ENCODE measurements at places on chromosomes 1 and 21.
A peak's percentile ranks its signal among the peaks of the same experiment; 100 is the strongest.

- DNase-seq: no peak
Observed at GRCh38 chr1:175536369-175536768, 207.0 kb downstream of the TNR start.

DNA sequence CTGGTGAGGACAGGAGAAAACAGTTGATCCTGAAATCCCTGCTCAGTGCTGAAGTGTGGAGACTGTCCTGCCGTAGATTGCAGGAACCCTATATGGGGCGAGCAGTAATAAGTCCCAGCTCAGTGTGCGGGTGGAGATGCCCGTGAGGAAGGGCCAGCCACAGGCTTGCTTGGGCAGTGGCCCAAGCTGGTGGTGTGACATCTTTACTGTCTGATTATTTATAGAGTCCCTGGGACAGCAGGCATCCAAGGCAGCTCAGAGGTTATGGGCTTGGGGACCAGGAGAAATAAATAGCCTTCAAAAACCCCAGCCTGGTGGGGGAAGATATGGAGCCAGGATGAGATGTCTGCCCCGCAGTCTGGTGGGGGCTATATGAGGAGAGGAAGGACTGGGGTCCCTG lies 170.7 kb upstream of the POU3F1 start:
- no peak for DNase-seq

- DNase-seq: no peak
Observed at GRCh38 chr1:20662110-20662475, 924 bp upstream of the DDOST start.

GRCh38 chr1:213761845-213762407 lies 225.8 kb upstream of the PROX1 start:
- DNase-seq: no peak

- DNase-seq: no peak
Observed at GRCh38 chr1:222788402-222789156, 26.3 kb upstream of the DISP1 start.

- no peak for DNase-seq
Observed at GRCh38 chr1:14653461-14653960, 55.0 kb downstream of the KAZN start.

DNA sequence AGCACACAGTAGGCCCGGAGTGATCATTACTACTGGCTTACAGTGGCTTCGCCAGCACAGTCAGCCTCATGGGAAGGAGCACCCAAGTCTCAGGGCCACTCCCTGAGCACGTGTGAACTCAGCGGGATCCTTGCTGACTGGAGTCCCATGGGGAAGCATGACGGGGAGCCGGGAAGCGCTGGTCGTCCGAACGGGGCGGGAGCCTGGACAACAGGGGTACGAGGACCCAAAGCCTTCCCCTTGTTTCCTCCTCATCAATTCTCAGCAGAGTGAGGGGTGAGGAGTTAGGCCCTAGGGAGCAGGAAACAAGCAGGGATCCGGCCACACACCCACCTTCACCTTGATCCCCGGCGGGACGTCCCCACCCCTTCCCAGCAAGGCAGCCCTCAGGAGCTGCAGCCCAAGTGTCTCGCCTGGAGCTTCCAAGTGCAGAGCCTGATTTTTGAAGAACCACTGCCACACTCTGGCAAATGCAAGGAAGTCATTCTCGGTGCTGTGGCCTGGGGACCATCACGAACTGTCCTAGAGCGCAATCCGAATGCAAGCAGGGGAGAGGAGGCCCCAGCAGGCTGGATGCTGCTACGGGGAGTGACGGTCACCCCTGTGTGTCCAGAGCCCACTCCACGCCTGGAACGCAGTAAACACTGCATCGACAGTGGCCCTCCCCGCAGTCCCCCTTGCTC lies 35.5 kb downstream of the TOMM20 start:
- no peak for DNase-seq

DNA sequence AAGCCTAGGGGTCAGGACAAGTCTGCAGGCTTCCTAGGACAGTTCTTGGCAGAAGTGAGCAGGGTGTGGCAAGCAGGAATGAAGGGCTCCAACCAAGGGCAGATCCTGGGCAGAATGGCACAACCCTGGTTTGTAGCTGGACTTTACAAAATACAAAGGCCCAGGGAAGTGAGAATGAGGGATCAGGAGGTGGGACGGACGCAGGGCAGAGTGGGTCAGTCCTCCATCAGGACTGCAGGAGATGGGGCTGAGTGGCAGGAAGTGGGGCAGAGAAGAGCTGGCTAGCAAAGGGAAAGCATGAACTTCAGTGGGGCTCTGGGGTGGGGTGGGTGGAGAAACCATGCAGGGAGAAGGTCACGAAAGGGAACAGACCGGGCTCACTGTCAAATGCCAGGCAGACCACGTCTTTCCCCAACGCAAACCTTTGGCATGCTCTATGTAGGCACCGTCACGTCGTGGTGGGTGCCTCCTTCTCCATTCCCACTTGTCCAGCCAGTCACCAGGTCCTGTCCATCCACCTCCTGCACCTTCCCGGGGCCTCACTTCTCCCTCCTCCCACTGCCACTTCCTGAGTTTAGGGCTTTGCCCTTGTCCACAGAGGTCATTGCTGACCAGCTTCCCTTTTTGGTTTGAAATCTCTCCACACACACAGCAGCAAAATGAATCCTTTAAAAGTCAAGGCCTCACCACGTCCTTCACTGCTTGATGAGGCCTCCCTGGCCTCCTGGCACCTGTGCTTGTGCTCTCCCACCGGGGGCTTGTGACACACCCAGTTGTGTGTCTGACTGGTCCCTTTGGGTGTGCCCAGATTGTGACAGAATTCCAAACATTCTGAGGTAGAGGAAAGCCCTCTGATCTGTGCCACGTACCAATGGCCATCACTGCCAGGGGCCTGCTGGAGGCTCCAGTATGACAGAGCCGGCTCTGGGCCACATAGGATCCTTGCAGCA lies 8.7 kb upstream of the CLDN19 start:
- no peak for DNase-seq

DNA sequence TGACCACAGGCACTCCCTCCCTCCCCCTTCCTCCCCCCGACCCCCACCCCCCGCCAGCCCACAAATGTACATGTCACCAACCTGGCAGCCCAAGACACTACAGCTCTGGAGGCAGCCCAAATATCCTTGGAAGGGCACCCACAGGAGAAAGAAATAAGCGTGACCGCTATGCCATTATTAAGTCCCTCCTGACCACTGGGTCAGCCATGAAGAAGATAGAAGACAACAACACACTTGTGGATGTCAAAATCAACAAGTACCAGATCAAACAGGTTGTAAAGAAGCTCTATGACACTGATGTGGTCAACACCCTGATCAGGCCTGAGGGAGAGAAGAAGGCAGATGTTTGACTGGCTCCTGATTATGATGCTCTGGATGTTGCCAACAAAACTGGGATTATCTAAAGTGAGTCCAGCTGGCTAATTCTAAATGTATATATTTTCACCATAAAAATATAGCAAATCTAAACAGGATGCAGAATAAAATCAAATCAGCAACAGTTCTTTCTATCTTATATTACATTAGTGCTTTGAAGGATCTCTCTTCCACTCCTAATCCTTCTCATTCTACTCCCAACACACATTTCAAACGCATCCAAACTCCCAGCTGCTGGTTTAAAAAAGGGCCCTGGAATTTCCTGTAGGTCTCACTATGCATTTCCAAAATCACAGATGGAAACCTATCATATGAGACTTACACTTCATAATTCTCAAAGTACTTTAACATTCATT lies 77.4 kb upstream of the SLFNL1 start:
- DNase-seq: no peak

- peak; percentile 3 for DNase-seq
Observed at GRCh38 chr1:72037745-72038343, 244.5 kb downstream of the NEGR1 start.

DNA sequence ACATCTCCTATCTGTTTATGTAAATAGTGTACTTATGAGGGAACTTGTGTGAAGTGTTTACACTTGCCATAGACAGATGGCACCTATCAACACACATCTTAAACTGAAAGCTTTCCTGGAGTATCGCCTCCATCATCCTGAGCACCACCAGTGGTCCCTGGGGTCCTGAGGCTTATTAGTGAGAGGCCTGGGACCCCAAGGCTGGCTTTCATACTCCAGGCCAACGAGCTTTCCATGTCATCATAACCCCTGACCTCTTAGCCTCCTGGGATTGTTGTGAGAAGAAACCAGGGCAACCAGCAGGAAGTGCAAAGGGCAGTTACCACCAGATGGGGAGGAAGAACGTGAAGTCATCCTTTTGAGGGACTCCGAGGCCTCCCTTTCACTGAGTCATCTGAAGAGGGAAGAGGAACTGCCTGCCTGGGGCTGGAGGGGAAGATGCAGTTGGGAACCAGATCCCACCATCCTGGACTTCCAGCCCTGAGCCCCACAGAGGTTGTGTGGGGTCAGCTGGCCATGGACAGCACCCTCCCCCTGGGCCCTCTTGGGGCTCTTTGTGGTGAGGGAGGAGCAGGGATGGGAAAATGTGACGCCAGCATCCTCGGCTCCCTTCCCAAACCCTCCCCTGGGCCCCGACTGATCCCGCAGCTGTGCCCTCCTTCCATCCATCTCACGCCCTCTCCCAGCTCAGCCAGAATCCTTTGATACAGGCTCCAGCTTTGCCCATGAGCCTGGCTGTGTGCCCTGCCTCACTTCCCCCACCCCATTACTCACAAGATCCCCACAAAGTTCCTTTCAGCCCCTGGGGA lies 5.8 kb downstream of the INKA2 start:
- DNase-seq: no peak

DNA sequence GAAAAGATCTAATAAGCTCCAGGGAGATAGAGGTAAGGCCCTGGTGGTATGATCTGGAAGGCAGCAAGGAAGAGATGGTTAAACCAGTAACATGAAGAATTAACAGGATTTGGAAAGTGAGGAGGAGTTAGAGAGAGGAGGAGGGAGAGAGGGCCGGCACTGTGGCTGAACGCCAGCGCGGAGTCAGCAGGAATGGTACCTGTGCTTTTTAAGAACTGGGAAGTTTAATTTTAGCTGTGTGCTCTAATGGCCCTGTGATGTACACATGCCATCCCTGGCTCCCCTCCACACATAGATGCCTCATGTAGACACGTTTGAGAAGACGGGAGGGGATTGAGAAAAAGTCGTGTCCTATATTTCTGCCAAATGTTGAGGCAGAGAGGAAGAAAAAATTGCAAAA lies 13.8 kb upstream of the AVPR1B start:
- no peak for DNase-seq

DNA sequence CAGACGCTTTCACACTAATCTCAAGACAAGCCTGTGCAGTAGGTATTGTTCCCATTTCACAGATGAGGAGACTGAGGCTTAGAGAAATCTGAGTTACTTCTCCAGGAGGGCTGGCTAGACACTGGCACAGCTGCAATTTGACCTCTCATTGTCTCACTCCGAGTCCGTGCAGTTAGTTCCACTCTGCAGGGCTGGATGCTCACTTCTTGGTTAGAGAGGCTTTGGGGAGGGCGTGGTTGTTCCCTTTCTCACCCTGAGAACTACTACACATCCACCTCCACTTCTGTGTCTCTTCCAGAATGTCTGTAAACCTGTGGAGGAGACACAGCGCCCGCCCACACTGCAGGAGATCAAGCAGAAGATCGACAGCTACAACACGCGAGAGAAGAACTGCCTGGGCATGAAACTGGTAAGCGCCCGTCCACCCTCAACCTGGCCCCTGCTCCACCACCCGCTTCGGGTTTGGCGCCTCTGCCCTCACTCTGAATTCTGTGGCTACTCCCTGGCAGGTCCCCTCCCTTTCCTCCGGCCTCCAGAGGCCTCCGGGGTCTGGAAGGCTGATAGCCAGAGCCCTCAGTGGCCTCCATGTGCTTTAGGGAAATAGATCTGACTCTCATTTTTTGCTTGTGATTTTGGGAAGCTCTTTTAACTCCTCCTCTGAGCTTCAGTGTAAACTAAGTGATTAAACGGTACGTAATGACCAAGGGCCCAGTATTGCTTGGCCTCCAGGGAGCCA lies 29.1 kb downstream of the EIF2D start:
- no peak for DNase-seq

GRCh38 chr1:95236784-95237575 lies 3.0 kb downstream of the RWDD3 start:
- no peak for DNase-seq

GRCh38 chr1:165616987-165617546 lies 14.0 kb upstream of the MGST3 start:
- DNase-seq: no peak

DNA sequence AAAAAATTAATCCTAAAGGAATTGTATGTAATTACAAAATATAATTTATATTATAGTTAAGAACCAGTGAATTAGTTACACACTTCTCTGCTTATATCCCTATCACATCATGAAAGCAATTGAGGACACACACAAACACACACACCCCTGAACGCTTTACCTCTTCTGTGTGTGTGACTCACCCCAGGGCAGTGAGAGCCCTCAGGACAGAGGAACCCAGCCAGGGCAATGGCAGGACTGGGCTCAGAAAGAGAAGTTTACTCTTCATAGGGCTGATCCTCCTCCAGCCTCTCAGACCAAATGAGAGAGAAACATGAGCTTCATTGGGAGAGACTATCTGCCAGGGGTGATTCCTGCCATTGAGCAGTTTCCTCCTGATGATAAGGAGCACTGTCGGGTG lies 38.1 kb downstream of the SLC44A3 start:
- DNase-seq: no peak

GRCh38 chr1:230108580-230108979 lies 41.5 kb downstream of the GALNT2 start:
- DNase-seq: no peak

GRCh38 chr1:173823781-173824314 lies 625 bp upstream of the DARS2 start:
- peak; percentile 7 for DNase-seq

GRCh38 chr1:202501281-202501680 lies 152.8 kb downstream of the PPP1R12B start:
- no peak for DNase-seq

- no peak for DNase-seq
Observed at GRCh38 chr1:30881319-30882181, 27.0 kb downstream of the SDC3 start.

DNA sequence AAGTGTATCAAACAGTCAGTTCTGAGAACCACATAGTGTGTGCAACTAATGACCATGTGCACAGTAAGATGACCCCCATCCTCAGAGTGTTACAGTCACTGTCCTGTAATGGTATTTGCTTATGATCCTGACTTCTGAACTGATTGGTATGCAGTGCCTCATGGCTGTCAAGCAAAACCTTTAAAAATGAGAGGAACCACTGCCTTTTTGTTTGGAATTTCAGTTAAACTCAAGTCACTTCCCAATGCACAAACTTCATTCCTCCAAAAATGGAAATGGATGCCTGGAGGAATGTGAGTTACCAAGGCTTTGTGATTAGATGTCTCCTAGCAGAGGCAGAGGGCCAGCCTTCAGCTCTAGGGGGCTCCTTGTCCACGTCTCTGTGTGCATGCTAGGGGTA lies 10.5 kb downstream of the C1orf198 start:
- no peak for DNase-seq

- DNase-seq: no peak
Observed at GRCh38 chr1:218785928-218786327, 387.8 kb upstream of the LYPLAL1 start.

Measured in AG04450 (cell line).